ENCODE measurements at places on chromosomes 5 and 9.

DNA sequence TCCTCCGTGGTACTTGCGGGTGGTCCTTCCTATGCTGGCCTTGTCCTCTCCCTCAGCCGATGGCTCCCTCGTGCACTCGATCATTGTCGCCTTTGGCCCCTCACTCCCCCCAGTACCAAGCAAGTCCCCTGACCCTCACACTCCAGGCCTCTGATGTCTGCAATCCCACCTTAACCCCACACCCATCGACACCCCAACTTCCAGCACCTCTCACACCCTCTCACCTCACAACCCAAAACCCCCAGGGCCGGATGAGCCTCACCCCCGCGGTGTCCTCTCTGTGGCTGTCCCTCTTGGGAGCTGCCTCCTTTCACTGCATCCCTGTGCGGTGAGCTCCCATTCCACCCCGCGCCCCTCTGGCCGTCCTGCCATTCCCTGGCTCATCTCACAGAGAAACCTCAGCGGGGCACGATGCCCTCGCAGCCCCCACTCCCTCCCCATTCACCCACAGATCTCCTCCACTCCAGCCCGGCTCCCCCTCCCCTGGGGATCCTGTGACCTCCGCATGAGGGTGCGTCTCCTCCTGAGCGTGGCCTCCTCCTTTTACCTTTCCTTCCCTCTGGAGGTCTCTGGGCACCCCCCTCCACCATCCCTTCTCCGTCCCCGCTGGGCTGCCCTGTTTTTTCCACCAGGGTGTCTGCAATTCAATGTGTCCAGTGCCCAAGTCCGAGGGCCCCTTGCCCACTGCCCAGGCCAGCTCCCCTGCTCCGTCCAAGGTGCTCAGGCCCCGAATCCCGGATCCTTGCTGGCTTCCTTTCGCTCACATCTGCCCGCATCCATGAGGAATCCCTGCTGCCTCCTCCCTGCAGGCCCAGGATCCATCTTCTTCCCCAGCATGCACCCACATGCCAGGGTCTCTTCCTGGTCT is 15.8 kb upstream of the RNU6ATAC start:
- DNase-seq, result no peak

GRCh38 chr5:173727839-173728778 is 111.7 kb upstream of the BOD1 start:
- no peak for DNase-seq

DNA sequence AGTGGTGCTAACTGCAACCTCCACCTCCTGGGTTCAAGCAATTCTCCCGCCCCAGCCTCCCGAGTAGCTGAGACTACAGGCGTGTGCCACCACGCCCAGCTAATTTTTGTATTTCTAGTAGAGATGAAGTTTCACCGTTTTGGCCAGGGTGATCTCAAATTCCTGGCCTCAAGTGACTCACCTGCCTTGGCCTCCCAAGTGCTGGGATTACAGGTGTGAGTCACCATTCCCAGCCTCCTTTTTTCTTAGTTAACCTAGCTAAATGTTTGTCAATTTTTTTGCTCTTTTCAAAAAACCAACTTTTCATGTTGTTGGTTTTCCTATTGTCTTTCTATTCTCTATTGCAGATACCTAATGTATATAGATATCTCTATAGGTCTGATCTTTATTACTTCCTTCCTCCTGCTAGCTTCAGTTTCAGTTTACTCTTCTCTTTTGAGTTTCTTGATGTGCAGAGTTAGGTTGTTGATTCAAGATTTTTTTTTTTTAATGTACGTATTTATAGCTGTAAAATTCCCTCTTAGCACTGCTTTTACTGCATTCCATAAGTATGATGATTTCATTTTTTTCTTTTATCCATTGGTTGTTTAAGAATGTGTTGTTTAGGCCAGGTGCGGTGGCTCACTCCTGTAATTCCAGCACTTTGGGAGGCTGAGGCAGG is 32.9 kb downstream of the FGD3 start:
- no peak for DNase-seq

DNA sequence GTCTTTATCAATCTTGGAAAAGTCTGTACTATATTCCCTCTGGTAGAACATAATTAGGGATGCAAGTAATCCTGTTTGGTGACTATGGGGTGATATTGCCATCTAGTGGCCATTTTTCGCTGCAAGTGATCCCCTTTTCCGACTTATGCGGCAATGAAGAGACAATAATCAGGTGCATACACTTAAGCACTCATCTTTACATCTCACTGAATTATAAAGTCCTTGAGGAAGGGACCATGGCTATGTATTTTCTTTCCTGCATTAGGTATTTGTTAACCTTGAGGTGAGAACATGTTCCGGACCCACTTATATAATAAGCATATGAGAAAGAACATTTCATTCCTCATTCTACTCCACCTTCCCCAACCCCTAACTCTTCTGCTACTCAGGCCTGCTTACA is 19.6 kb upstream of the LIX1 start:
- peak; percentile 71 for DNase-seq

- DNase-seq, result no peak
These were observed 55.1 kb upstream of the MOCS2 start for GRCh38 chr5:53164478-53165165.

DNA sequence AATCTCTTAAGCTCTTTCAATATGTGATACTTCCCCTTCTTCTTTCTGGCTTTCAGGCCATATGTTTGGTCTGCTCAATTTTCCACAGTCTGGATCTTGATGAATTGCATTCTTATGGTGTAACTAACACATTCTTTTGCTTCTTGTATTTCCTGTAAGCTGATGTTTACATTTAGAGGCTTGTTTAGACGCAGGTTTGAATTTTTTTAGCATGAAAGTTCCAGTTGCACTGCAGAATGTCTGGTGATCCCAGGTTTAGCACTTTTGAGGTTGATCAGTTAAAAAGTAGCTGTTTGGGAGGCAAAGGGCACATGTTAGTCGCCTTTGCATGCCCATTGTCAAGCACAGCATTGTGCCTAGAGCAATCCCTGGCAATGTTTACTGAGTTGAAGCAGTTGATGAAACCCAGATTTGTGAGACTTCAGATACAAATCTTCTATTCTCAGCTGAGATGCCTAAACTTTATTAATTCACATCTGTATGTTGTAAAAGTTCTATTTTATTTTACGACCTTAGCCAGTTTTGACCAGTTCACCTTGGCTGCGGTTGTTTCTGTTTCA is 59.6 kb upstream of the SPATA31C2 start:
- no peak for DNase-seq

- no peak for DNase-seq
These were observed 104.7 kb upstream of the PRRC1 start for GRCh38 chr5:127412698-127413097.

DNA sequence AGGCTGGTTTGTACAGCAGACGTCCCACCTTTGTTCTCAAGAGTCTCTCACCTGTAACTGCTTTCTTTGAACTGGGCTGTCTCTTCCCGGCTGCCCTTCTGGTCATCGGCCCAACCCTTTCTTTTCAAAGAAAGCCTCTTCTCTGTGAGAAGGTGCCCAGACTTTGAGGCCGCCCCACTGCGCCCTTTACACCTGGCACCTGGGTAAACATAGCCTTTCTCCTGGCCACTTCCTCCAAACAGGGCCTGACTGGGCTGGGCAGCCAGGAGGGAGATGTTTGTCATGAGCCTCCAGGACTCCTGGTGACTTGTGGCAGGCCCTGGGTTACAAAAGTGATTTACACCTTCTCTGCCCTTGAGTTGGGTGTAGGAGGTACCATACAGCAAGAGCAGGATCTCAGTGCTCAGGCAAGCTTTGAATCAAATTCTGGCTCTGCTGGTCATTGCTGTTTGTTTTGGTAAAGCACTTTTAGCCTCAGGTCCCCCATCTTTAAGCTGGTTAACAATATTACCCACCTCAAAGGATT is 127.2 kb upstream of the CXCL14 start:
- no peak for DNase-seq

DNA sequence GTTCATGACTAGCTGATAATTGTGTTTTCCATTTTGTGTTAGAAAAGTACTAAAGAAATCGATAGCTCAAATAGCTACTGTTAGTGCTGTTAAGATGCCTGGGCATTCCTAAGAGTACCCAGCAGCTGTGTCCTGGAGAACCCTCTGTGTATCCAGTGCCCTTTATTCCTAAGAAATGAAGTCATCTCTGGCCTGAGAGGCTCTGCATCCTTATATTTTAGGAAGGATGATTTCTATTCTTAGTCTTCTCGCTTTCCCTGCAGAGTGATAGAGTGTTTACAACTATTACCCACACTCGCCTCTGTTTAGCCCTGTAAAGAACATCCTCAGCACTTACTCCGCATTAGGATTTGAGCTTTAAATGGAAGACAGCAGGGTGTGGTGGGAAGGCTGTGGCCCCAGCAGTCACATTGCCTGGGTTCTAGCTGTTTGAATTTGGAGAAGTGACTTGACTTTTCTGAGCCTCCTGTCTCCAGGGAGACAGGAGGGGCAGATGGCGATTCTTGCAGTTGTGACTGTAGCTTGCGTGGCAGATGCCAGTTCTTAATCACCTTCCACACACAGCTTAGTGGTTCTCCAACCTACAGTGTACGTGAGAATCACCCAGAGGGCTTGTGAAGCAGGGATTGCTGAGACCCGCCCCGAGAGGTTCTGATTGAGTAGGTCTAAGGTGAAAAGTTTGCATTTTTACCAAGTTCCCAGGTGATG is 177.2 kb upstream of the PITX1 start:
- DNase-seq, result no peak

GRCh38 chr5:6491919-6492290 is 43.2 kb downstream of the UBE2QL1 start:
- no peak for DNase-seq

GRCh38 chr5:65776441-65777141 is 54.6 kb downstream of the NLN start:
- DNase-seq, result no peak

- no peak for DNase-seq
These were observed 12.5 kb upstream of the NKX2-5 start for GRCh38 chr5:173247510-173247909.

DNA sequence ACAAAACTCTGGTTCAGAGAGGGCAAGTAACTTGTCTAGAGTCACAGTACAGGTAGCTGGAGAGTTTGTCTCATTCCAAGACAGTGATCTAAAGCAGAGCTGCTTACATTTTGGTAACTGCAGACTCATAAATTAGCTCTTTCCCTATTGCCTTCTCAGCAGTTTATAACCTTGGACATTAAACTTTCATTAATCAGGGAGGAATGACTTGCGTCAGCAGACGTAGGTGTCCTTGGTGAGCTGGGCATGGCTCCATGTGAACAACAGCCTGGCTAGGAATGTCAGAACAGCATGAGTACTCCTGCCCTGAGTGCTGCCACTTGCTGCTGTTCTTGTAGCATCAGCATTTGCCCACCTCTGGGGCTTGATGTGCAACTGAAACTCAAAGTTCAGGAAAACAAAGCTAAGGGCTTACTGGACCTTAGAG is 2.2 kb upstream of the ALDOB start:
- DNase-seq, result no peak

GRCh38 chr5:40223884-40224402 is 455.8 kb upstream of the PTGER4 start:
- no peak for DNase-seq

DNA sequence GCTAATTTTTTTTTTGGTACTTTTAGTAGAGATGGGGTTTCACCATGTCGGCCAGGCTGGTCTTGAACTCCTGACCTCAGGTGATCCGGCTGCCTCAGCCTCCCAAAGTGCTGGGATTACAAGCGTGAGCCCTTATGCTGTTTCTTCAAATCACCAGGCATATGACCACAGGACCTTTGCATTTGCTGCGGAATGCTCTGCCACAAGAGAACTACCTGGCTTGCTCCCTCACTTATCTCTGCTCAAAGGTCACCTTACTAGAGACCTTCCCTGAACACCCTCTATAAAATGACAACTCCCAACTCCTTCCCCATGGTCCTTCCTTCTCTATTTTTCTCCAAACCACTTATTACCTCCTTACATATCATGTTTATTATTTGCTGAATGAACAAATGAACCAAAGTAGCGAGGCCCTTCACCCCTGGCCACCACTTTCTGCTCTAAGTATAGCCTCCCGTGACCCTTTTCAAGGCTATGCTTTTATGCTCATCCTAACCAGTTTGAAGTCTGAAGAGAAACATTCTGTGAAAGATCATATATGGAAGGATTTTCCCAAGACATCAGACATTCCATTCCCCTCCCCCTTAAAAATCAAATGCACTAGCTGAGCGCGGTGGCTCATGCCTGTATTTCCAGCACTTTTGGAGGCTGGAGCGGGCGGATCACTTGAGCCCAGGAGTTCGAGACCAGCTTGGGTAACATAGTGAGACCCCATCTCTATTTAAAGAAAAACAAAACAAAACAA is 1.3 kb downstream of the ZER1 start:
- no peak for DNase-seq

DNA sequence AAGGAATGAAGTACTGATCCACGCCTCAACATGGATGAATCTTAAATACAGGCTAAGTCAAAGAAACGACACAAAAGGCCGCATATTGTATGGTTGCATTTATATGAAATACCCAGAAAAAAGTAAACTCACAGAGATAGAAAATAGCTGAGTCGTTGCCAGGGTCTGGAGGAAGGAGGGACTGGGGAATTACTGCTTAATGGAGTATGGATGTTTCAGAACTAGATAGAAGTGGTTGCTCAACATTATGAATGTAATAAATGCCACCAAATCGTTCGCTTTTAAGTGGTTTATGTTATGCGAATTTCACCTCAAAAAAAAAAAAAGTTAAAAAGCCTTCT is 784 bp upstream of the MSANTD3 start:
- no peak for DNase-seq

DNA sequence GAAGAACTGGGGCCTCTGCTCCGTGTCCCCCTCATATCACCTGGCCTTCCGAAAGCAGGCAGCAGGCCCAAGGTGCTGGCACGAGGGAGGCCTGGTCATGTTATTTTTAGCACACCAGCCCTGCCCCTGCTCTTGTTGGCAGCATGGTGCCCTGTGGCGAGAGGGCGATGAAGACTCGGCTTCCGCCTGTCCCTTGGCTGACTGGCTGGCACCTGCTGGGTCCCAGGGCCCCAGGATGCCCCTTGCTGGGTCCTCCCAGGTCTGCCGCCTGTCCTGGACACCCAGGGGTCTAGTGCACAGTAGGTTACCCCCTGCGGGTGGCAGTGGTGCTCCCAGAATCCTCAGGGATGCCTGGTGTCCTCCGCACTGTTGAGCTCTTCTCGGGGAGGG is 77.0 kb downstream of the RXRA start:
- DNase-seq, result no peak

- no peak for DNase-seq
These were observed 151.4 kb downstream of the LPAR1 start for GRCh38 chr9:110886832-110887231.
